Iris pigment epithelial cell (primary cell): ENCODE measurements at places on chromosomes 1 and 21.

- DNase-seq, result no peak
These were observed 3.1 kb upstream of the SYTL1 start for GRCh38 chr1:27338751-27339150.

- no peak for DNase-seq
These were observed 20.2 kb downstream of the THEM4 start for GRCh38 chr1:151888972-151889570.

DNA sequence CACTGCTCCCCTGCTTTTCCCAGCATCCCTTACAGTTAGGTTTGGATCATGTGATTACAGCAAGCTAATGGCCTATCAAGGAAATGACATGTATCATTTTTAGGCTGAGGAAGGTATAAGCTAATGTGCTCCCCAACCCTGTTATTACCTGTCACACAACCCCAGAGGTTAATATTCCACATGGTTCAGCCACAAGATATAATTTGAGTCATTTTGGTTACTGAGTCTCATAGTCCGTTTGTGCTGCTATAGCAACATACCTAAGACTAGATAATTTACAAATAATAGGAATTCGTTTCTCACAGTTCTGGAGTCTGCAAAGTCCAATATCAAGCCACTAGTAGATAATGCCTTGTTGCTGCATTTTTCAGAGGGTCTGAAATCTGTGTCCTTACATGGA is 29.1 kb upstream of the SLC16A1 start:
- no peak for DNase-seq

DNA sequence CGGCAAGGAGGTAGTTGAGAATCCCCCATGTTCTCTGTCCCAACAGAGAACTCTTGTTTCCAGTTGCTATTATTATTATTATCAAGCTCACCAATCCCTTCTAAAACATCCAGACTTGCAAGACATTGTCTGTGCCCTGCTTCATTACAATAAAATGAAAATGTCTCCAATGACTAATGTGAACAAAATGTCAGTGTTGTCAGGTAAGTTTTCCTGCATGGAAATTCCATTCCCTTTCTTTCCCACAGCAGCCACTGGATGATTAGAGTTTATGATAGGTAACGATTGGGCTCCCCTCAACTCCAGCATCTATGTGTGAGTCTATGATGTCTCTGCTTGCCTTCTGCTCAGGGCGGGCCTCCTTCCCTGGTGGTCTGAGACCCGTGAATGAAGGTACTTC is 8.9 kb upstream of the DYRK1A start:
- no peak for DNase-seq

DNA sequence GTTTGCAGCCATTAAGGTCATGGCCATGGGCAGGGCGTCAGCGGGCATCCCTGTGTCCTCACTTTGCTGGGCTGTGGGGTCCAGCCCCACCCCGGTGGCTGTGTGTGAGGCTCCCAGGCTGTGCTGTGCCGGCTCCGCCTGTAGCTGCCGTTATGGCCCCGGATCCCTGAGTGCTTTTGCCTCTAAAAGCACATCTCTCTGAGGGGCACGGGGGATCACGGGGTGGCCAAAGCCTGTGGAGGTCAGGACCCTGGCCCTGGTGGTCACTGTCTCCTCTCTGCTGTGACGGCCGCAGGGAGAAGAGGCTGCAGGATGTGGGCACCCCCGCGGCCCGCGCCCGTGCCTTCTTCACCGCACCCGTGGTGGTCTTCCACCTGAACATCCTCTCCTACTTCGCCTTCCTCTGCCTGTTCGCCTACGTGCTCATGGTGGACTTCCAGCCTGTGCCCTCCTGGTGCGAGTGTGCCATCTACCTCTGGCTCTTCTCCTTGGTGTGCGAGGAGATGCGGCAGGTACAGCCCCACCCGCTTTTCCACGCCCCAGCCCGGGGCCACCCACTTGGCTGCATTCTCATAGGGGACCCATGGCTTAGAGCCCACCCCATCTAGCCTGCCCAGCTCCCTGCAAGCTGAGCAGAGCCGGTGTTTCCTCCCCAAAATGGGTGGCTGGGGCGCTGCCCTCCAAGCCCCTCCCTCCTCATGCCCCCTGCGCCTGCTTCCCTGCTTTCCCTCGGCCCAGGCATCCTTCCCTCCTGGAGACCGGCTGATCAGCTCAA is 48.2 kb downstream of the TRPM2 start:
- DNase-seq, result no peak

GRCh38 chr1:172719694-172720138 is 60.8 kb downstream of the FASLG start:
- peak; percentile 57 for DNase-seq

DNA sequence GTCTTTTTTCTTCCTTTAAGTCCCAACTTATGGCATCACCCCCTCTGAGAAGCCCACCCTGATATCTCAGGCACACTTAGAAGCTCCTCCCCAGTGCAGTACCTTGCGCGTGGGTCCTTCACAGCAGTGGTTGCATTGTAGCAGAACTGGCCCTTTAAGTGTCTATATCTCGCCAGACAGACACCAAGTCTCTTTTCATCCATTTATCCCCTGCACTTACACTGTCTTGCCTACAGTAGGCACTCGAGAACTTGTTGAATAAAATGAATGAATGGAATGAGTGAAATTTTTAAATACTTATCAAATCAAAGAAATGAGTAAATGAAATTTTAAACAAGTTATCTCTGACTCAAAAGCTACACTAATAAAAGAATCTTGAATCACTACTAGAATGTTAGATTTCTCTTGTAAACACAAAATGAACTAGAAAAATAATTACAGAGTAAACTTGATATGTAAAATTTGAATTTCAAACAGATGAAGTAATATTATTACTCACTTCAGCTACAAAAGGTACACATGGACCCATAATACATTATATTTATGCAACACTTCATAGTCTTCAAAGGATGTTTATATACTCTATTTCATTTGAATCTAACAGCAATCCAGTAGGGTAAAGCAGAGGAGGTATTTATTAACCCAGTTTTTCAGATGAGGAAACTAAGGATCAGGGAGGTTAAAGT is 54.7 kb upstream of the MAN1A2 start:
- peak; percentile 69 for DNase-seq

GRCh38 chr1:114638910-114639309 is 30.9 kb downstream of the DENND2C start:
- DNase-seq, result no peak

GRCh38 chr1:201259476-201260235 is 23.6 kb upstream of the PKP1 start:
- peak; percentile 22 for DNase-seq

- no peak for DNase-seq
These were observed 30.7 kb upstream of the TARBP1 start for GRCh38 chr1:234509457-234510328.

- no peak for DNase-seq
These were observed 27.3 kb downstream of the ABL2 start for GRCh38 chr1:179202161-179202560.

GRCh38 chr1:107315652-107316051 is 174.8 kb downstream of the NTNG1 start:
- DNase-seq, result no peak

- no peak for DNase-seq
These were observed 29.7 kb downstream of the CHODL start for GRCh38 chr21:18274370-18274769.

DNA sequence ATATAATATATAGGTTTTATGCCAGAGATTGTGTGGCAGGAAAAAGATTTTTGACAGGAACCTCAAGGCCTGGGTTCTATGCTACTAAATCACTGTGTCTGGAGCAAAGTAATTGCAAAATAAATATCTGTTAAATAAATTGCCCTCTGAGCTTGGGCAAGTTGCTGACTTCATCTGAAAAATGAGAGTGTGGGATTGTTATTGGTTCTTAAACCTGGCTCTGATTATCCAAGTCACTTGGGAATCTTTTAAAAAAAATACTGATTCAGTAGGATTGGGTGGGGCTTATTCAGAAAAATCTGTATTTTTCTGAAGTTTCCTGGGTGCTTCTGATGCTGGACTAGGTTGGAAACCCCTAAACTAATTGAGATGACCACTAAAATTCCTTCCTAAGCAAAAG is 174.1 kb upstream of the SGIP1 start:
- no peak for DNase-seq

DNA sequence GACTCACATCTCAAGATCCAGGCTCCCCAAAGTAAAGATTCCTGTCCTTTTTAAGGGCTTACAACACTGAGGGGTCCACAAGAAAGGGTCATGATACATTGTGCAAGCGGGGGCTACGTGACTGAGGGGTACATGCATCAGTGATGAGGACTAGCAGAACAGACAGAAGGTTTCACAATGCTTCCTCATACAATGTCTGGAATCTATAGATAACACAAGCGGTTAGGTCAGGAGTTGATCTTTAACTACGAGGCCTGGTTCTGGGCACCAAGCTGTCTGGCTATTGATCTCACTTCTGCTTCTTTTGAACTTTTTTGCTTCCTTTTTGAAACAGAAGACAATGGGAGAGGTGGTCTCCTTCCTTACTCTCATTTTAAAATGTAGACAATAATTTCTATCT is 718.6 kb downstream of the AMY1C start:
- DNase-seq, result no peak

- no peak for DNase-seq
These were observed 6.1 kb upstream of the RBP7 start for GRCh38 chr1:9990944-9991343.

GRCh38 chr1:217896490-217896889 is 265.3 kb downstream of the SPATA17 start:
- no peak for DNase-seq

DNA sequence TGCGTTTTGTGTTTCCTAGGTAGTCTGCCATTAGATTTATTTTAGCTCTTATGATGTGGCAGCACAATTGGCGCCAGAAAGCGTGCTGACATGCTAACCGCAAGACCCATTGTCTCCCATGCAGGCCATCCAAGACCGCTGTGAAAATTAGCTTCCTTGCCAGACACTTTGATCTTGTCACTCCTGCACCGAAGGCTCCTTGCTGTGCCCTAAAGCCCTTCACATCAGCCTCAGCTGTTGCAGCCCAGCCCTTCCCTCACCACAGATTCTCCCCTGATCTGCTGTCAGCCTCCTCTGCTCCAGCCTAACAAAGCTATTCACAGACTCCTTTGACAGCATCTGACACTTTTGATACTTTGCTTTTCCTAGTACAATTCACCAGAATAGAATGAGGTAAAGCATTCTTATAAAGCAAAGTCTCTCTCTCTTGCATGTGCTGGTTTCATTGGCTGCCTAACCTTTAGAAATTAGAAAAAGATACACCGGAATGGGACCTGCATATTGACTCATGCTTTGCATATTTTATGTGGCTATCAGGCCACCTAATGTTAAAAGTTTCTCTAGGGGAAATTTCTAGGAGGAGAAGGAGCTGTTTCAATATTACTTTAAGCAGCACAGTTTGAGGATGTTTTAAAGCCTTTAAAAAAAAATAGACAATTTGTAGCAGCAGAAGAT is 280.3 kb upstream of the FMN2 start:
- no peak for DNase-seq

GRCh38 chr1:118159569-118159968 is 25.5 kb downstream of the SPAG17 start:
- no peak for DNase-seq

DNA sequence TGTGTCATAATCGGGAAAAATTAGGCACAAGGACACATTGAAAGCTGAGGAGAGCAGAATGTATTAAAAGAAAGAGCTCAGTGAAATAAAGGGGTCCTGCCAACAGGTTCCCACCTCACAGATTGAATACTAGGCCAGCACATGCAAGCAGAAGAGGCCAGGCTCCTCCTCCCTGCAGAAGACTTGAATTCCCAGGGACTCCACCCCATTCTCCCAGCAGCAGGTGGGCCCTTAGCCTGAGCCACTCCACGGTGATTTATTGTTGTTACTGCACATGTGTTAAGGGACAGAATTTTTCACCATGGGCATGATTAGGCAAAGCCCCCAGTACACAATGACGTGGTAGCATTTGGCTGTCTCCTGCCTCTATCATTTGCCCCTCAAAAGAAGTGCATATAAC is 1844.7 kb downstream of the NCAM2 start:
- no peak for DNase-seq

DNA sequence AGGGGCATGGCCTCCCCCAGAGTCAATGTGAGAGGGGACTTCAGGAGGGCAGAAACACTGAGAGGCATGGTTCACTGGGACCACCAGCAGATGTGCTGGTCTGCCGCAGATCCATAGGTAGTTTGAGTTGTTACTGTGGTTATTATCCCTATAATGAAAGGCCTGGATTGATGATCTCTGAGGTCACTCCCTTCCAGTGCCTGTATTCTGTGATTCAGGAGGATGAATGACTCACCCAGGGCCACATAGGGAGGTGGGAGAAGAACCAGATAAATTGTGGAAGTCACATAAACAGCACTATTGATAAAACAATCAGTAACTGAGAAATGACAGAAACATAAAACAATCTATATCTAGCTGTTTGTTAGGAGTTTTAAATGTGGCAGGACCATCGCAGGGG is 22.7 kb upstream of the ACTL8 start:
- peak; percentile 36 for DNase-seq

- no peak for DNase-seq
These were observed 71.8 kb downstream of the NTPCR start for GRCh38 chr1:233022246-233022645.

DNA sequence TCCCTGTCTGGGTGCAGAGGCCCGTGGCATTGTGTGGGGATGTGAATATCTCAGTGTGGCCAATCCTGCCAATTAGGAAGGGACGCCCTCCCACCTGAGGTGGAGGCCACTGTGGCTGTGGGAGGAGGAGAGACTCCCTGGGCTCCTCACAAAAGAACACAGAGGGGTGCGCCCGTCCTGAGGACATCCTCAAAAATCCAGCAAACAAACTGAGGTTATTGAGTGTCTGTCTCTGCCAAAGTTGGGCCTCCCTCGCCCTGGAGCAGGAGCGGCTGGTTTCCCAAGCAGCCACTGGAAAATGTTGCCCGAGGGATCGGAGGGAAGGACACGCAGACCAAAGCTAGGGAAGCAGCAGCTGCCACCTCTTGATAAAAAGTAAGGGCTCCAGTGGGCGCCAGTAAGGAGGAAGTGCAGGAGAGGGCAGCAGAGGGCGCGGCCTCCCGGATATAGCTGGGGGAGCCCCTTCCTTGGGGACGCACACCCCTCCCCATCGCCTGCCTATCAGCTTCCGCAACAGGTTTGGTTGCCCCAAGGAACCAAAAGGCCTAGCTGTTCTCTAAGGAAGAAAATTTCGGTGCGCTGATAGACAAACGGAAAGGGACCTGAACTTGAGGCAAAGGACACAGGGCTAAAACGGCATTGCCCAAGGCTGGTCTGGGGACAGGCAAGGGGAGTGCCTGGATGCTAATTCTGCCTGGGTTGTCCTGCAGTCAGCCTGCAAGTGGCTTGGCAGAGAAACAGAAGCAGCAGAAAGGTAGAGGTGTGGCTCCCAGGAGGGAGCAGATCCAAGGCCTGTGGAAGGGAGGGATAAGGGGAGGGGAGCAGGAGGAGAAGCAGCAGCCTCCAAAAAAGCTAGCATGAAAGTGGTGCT is 1.7 kb upstream of the GRIK3 start:
- DNase-seq, result no peak

GRCh38 chr1:5747426-5748285 is 244.6 kb downstream of the NPHP4 start:
- no peak for DNase-seq

- no peak for DNase-seq
These were observed 120.2 kb downstream of the NRDC start for GRCh38 chr1:51758310-51758709.

DNA sequence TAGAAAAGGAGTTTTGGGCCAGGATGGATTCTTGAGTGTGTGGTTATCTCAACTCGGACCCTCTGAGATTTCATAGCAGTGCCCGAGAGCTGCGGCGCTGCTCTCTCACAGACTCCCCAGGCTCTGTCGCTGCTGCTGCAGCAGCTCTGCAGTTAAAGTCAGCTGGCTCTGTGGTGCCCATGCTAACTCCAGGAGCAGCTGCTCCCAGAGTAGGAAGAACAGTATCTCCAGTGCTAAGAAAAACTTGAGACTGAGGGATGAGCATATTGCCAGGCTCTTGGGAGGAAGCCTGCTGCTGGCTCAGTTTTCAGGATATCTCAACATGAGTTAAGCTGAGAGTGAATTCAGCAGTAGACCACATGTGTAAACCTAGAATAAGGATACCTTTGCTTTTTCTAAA is 4.5 kb downstream of the LCE2D start:
- DNase-seq, result no peak
